ENCODE measurements at places on chromosomes 6 and 20.

GRCh38 chr6:100271625-100272024, 193.1 kb downstream of the SIM1 start:
- DNase-seq, result no peak

DNA sequence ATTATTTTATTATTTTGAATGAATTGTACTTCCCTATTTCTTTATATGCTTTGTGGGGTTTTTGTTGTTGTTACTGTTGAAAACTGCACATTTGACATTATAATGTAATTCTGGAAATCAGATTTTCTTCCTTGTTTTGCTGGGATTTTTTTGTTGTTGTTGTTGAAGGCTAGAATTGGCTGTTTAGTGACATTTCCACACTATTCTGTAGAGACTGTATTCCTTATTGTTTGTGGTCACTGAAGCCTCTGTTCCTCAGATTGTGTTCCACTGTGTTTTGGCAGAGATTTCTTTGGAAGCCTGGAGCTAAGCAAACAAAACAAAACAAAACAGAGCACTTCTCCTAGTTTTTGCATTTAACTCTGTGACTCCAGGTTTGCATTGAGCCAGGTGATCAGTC, 52.9 kb downstream of the CDYL start:
- DNase-seq, result no peak

- DNase-seq, result no peak
Observed at GRCh38 chr6:118914598-118914997, 20.4 kb downstream of the MCM9 start.

DNA sequence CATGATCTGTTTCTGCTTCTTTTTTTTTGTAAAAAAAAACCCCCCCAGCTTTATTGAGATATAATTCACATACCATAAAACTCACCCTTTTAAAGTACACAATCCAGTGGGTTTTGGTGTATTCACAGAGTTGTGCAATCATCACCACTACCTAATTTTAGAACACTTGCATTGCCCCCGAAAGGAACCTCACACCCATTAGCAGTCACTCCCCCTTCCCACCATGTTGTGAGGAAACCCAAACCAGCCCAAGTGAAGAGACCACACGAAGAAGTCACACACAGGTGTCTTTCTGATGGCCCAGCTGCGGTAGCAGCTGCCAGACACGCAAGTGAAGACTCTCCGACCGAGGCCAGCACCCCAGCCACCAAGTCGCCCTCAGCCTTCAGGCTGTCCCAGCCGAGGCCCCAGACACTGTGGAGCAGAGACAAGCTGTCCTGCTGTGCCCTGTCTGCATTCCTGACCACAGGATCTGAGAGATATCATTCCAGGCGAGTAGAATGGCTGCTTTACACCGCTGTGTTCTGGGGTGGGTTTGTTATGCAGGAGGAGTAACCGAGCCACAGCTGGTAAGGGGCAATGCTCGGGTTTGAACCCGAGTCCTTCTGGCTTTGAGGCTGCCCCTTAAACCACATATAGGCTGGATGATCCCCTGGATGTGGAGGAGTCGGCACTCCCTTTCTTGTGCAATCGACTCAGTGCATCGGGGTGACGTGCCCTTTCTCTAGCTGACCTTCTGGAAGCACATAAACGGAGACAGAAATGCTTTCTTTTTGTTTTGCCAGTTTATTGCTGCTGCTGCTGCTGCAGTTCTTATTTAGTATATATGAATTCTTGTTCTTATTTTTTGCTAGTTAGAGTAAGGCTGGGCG, 59.1 kb upstream of the PTPN1 start:
- DNase-seq, result no peak

- DNase-seq, result no peak
Observed at GRCh38 chr6:143564484-143565017, 53.0 kb upstream of the FUCA2 start.

- DNase-seq, result no peak
Observed at GRCh38 chr6:56026455-56027180, 151.2 kb upstream of the BMP5 start.

- DNase-seq, result peak; percentile 17
Observed at GRCh38 chr6:42366999-42367352, 84.8 kb downstream of the TRERF1 start.

DNA sequence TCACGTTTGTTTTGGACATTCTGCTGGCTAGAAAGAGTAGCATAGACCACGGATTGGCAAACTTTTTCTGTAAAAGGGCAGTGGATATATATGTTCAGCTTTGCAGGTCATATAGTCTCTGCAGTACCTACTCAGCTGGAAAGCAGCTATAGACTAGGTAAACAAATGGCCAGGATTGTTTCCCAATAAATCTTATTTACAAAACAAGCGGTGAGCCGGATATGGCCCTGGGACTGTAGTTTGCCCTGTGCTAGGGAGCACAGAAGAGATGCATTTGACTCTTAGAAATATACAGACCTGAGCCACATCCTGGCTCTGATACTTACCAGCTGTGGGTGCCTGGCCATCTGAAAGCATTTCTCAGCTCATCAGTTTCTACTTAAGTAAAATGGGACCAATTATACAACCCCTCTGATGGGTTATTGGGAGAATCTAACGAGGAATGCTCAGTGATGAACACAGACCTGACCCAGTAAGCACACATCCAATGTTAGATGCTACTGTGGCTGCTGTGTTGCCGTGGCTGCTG, 120.7 kb downstream of the TSHZ2 start:
- DNase-seq, result no peak

GRCh38 chr6:4553387-4553786, 222.8 kb upstream of the CDYL start:
- DNase-seq, result no peak

DNA sequence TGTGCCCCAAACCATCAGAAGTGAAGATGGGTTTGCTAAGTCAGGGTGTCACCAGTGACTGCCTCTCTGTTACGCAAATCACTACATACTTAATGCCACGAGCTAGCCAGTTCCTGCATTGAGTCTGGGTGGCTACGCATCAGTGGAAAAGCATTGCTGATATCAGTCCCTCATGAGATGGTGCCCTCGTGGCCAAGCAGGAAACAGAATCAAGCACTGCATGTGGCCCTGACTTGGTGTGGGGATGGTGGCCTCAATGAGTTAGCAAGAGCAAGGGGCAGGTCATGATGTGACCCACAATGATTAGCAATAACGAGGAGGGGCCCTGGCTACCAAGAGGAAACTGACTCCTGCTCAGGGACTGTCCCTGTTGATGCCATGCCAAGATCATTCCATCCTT, 51.6 kb upstream of the FNDC1 start:
- DNase-seq, result no peak

All from substantia nigra (tissue), 51 donors.